ENCODE measurements at places on chromosomes 7 and 10. TPM values are rescaled to one million over a fixed set of nuclear protein-coding genes. Genes with fewer than 3 reads are reported as not detected.

The ELN gene
- 321 TPM for total RNA-seq

The CYP26C1 gene
- not detected for total RNA-seq

The PBLD gene
- 4.2 TPM for total RNA-seq

The KCP gene
- total RNA-seq: 1.4 TPM

The FAM24A gene
- total RNA-seq: not detected

The PNLIP gene
- total RNA-seq: 1.4 TPM

The LRRC4 gene
- 1.2 TPM for total RNA-seq

The SPDYE8 gene
- 0.10 TPM for total RNA-seq

The MMP21 gene
- total RNA-seq: 0.20 TPM
